ENCODE measurements at places on chromosomes 11 and 22.
A peak's percentile ranks its signal among the peaks of the same experiment; 100 is the strongest.

DNA sequence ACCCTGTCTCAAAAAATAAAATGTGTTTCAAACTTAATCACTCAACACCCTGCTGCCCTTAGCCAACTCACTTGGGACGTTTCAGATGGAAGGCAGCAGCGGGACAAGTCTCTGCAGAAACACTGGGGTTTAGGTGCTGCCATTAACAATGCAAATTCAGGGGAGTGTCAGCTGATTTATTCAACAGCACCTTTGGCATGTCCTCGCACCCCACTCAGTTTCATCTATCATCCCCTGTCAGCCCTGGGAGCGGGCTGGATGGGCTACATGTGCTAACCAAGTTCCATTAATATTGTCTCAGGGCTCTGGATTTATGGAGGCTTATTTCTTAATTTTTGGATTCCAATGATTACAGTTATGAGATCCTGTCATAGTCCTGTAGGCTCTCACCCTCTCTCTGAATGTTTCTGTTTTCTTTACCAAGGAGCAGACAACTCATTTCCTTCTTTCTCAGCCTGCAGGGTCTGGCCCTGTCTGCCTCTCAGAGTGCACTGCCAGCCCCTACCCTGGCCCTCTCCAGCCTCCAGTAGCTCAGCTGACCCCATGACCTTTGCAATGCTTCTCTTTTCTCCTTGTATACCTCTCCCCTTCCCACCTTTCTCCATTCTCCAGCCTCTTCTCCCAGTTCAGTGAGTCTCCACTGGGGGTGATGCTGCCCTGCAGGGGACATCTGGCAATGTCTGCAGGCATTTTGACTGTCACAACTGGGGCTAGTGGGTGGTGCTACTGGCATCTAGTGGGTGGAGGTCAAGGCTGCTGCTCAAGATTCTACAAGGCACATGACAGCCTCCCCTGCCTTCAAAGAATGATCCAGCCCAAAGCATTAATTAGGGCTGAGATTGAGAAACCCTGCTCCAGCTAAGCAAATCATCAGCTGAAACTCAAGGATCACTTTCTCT, 79.0 kb downstream of the APIP start:
- DNase-seq: no peak

DNA sequence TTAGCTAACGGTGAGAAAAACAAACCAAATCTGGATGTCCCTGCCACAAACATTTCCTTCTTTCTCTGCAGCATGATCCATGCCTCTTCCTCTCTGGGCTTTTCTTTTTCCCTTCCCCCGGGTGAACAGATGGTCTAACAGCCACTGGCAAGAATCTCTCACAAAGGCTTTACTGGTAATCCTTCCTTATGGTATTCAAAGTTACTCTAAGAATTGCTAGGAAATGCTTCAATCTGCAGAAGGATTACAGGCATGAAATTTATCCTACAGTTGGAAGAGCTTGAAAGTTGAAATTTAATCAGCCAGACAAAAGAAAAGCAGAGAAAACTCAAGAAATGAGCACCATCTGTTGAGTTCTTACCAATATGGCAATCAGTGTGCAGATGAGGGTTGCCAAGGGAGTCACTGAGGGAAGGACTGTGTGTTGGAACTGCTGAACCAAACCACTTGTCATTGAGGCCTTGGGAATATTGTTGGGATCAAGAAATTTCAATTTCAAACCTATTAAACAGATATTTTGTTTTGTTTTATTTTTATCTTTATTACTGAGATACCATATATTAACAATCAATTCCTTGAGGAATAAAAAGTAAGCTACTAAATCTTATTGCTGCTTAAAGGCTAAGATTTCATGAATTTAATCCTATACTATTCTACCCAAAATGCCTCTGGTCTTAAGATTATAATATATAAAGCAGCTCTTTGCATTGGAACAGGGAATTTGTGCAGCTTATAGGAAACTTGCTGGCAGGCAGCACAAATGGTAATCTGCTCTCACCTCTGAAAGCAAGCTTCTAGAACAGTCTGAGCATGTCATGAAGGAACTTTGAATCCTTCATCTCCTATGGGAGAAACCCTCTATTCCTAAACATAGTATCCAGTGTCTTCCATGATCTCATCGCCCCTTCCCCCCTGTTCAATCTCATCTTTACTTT, 29.7 kb upstream of the NDUFC2 start:
- DNase-seq: no peak

- DNase-seq: no peak
Measured at GRCh38 chr11:20597680-20598484, 1.5 kb upstream of the SLC6A5 start.

DNA sequence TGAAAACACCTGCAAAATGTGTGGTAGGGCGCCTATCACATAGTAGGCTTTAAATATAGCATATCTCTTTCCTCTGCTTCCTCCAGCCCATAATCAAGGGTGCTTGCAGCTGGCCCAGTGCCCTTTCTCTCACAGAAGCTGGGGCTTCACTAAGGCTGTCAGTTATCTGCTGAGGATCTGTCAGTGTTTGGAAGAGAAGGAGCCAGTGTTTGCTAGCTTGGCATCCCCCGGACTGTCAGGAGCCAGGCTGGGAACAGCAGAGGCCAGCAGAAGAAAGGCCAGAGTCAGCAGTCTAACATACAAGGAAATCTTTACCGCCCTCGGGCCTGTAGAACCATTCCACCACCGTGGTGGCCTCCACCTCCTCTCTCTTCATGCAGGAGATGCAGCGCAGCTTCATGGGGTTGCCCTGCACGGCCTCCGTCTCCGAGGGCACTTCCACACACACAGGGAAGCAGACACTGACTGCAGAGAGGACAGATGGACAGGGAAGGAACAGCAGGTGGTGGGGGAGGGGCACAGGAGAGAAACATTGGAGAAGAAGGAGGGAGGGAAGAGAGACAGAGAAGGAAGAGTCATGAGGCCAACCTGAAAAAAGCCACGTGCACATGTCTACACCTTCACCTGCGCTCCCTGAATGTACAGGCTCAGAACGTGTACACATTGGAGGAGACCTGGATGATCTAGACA, 9.0 kb downstream of the SCN3B start:
- no peak for DNase-seq

- no peak for DNase-seq
Measured at GRCh38 chr11:61709572-61709971, 29.4 kb downstream of the DAGLA start.

DNA sequence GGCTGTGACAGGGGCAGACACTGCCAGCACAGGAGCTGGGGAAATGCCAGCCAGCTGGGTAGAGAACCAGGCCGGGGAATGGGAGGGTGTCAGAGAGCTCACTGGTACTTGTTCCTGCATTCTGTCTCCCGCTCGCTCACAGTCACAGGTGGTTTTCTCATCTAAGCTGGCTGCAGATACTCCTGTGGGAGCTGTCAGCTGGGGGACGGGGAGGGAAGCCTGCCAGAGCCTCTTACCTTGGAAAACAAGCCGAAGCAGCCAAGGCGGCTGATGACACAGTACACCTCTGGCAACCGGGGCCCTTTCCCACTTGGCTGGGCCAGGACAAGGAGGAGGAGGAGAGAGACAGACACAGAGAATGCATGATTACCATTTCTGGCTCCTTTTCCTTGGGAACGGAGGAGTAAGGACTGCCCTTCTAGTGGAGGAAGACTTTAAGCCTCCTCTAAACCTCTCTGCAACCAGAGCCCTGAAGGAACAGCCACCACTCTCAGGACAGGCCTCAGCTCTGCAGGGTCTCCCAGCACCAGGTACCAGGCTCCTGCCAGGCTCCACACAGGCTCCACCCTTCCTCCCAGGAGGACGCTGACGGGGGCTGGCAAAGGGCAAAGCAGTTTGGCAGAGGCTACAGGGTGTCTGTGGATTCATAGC, 25.1 kb downstream of the RPL27A start:
- peak; percentile 80 for DNase-seq

Data from left ventricle myocardium inferior (tissue), 1 donor.